ENCODE measurements at places on chromosomes 3 and 15.
A peak's percentile ranks its signal among the peaks of the same experiment; 100 is the strongest.

- no peak for DNase-seq
These were observed 190.5 kb downstream of the GREM1 start for GRCh38 chr15:32908135-32908801.

DNA sequence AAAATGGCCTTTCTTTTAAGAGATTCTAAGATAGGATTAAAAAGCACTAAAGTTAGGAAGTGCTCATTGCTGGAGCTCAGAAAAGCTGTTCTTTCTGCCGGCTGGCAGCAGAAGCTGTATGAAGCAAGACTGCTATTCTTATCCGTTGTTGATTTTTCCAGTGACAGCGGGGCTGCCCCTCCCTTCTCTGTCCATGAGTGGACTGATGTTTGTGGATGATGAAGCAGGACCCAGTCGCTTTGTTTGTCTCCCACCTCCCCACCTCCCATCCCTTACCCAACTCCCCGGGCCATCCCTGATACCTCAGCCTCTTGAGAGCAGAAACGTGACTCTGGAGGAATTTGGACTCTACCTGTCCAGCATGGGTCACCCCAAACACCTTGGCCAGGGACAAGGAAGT is 10.3 kb upstream of the MUSTN1 start:
- no peak for DNase-seq

- no peak for DNase-seq
These were observed 8.1 kb upstream of the POC1A start for GRCh38 chr3:52162250-52162872.

GRCh38 chr15:57384024-57384423 is 7.7 kb downstream of the CGNL1 start:
- no peak for DNase-seq

- no peak for DNase-seq
These were observed 499.4 kb downstream of the ROBO1 start for GRCh38 chr3:79268422-79268821.

DNA sequence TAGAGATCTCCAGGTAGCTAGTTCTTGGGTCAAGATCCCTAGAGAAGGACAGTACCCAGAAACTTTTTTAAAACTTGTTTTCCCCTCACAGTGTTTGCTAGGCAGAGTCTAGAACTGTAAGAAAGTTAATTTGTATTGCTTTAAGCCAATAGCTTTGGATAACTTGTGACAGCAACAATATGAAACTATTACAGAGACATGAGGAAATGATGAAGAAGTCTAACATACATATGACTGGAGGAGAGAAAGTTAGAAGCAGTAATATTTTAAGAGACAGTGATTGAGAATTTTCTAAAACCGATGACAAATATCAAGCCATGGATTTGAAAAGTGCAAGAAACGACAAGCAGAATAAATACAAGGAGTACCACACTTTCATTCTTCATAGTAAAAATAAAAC is 10.0 kb downstream of the HMG20A start:
- no peak for DNase-seq

DNA sequence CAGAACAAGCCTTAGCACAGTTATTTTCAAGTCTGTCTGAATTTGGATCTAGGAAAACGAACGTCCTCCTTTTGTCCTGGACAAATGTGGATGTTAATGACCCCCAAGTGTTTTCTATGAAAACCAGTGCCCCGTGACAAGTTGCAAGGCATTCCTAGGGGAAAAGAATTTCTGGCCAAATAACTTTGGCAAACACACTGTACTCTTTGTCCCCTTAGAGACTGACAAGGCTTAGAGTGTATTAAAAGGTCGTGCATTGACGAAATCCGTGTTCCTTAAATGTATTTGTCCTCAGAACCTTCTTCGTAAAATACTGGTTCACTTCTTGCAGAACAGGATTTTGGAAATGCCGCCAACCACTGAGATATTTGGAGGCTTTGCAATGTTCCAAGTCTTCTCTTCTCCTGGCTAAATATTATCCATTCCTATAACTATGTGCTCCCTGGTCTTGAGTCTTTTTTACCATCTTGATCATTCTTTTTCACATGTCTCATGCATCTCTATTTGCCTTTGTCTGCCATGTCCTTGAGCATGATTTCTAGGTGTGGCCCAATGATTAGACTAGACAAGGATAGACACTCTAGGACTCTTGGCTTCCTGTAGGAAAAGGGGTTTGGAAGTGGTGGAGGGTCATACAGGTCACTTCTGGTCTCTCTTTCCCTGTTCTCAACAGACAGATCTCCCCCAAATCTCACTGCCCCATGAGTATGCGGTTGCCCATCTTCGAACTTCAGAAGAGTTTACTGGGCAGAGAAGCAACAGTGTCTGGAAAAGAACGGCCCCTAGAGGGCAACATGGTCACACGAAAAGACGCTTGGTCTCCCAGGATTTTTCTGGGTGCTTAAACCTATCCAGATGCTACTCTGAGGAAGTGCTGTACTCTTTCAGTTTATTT is 117.5 kb downstream of the EDEM1 start:
- DNase-seq: peak; percentile 18

DNA sequence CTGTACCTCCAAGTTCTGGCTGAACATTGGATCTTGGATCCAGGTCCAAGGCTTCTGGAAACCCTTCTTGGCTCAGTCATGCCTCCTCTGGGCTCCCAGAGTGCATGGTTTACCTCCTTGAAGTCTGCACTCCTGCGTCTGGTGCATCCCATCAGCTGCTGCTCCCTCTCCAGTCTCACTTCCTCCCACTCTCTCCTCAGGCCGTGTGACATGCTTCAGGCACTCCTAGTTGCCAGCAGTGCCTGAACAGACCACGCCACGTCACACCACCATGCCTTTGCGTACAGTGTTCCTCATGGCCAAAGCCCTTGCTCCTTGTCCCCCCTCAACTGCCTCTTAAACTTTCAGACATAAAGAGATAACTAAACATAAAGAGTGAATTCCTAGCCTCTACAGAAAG is 5.7 kb downstream of the GPR27 start:
- no peak for DNase-seq

DNA sequence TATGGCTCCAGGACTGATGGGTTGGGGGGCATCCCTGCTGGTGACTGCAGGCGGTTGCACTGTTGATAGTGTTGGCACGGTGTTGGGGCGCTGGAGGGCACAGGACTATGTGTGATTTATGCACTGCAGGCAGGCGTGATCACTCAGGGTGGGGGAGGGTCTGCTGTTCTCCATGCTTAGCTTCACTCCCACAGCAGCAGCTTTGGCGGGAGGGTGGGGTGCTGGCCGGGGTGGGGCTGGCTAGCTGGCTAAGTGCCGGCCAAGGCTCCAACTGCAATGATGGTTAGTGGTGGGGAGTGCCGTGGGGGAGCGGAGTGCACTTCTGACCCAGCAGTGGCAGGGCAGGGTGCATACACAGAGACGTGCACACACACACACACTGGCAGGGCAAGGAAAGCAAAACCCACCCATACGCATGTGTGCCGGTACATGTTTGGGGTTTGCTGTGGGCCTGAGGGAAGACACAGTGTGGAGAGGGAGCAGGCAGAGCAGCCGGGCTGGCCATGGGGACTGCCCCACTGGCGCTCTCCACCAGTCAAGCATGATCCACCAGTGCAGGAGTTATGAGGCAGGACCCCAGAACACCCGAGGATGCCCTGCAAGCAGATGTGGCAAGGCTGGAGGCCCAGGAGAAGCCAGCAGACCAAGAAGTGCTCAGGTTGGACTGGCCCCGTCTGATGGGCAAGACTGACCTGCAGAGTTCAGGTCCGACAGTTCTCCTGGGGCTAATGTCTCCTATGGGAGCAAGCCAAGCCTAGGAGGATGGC is 16.5 kb upstream of the FGF7 start:
- no peak for DNase-seq

- no peak for DNase-seq
These were observed 360.3 kb upstream of the TBL1XR1 start for GRCh38 chr3:177557548-177557947.

DNA sequence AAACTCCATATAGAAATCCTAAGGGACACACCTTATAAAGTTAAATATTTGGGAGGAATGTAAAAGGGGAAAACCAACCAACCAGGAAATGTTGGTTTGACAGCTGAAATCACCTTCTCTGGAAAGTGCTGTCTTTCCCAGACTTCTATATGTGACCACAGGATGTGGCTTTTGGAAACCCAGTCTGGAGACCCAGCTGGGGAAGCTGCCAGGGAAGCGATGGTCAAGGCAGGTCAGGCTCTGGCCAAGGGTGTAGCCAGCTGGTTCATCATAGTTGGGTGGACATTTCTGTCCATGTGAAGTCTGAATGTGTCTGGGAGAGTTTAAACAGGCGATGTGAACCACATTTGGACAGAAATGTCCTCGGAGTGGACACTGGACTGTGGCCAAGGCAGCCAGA is 73.9 kb downstream of the ARNT2 start:
- no peak for DNase-seq

GRCh38 chr3:9439331-9439730 is 41.9 kb downstream of the SETD5 start:
- DNase-seq: no peak

- DNase-seq: no peak
These were observed 28.4 kb upstream of the MAGI1 start for GRCh38 chr3:66066963-66067617.

DNA sequence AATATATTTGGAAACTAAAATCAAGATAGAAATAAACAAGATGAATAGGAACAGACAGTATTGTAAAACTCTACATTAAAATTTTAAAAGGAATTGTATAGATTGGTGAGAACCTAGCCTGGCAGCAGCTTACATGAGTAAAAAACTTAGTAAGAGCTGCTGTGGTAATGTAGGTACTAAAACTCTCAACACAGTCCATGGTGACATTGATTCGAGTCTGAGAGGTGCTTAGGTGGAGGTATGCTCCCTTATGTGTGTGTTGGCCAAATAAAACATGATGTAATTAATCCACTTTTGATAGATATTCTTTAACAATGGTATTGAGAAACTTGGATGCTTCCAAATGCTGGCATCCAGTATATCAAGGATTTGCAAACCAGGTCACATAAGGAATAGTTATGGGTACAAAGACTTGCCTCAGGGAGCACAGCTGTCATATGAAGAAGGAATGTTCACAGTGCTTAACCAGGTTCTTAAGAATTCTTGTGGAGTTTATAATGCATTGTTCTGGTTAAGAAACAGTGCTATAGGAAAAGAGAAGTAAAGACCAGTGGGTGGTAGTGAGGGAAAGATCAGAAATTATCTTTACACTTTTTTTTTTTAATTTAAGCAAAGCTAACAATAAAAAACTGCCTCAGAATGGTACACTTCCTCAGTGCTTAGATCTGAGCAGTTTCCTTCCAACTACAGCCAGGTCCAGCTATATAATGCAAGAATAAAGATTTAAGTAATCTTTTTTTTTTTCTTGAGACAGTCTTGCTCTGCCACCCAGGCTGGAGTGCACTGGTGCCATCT is 24.6 kb upstream of the IL20RB start:
- no peak for DNase-seq

DNA sequence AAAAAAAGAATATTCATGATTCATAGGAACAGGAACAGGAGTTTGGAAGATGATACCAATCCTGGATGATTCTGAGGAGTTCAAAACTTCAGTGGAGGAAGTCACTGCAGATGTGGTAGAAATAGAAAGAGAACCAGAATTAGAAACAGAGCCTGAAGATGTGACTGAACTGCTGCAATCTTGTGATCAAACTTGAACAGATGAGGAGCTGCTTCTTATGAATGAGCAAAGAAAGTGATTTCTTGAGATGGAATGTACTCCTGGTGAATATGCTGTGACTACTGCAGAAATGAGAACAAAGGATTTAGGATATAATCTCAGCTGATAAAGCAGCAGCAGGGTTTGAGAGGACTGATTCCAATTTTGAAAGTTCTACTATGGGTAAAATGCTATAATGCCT is 72.7 kb downstream of the GSK3B start:
- DNase-seq: no peak

DNA sequence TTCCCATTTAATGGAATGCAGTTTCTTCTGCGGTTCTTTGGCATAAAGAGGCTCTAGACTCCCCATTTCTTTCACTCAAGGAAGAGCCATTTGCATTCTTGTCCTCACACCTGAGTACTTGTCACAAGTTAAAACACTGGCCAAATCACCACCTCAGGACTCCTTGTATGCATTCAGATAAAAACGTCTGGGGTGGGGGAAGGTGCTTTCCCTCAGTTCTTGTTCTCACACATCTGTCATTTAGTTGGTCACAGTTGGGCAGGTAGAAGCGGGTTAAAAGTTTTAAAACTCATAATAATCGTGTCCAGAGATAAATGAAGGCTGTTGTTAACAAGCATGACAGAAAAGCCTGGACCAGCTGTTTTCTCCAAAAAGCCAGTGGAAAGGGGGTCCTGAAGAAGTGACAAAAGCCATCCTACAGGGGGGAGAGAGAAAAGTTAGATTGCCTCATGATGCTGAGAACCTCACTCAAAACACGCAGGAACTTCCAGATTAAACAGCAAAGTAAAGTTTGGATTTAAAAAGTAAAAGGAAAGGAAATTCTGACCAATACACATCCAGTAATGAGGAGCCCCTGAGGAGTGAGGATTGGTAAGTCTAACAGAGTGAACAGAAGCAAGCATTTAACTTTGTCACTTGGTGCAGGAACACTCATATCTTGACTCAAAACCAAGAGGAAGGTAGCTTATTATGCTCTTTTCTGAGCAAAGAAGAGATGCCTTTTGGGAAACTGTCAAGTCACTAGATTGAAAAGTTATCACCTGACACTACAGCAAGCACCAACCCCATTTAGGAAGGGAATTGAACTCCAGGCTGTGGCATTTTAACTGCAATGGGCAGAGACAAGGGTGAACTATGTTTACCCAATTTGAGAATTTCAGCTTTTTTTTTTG is 2.8 kb downstream of the BCL2L10 start:
- no peak for DNase-seq

- no peak for DNase-seq
These were observed 211.0 kb upstream of the DPPA4 start for GRCh38 chr3:109548192-109548938.

- DNase-seq: no peak
These were observed 17.1 kb upstream of the CYP11A1 start for GRCh38 chr15:74384566-74384880.

- DNase-seq: no peak
These were observed at the start of gene MYO5C for GRCh38 chr15:52295421-52296001. Gene MYO5C (minus strand): TSS chr15:52295804. CDS start chr15:52295636, 168 bp downstream.

DNA sequence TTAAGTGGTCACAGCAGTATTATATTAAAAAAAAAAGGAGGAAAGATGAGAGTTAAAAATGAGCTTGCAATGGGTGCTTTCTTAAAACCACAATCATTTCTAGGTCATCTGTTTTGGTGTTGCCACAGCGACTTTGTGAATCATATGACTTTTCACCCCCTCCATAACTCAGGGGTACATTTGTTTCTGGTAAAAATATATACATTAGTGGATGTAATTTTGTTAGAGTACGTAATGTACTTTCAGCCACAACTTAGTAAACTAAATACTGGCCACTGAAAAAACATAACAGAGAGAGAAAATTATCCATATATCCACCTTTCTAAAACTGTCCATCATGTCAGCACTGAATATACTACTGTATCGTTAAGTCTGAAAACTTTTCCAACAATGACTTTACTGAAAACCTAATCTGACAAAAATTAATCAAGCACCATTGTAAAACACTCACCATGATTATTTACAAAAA is 3.4 kb downstream of the ANKRD28 start:
- DNase-seq: no peak

DNA sequence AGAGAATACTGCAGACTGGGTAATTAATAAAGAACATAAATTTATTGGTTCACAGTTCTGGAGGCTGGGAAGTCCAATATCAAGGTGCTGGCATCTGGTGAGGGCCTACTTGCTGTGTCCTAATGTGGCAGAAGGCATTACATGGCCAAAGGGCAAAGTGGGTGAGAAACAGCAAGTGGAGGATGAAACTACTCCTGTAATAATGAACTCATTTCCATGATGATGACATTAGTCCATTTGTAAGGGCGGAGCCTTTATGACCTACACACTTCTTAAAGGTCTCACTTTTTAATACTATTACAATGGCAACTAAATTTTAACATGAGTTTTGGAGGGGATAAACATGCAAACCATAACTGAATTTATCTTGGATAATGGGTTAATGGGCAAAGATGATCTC is 139.6 kb upstream of the SGO1 start:
- no peak for DNase-seq
